ENCODE measurements at places on chromosomes 5 and 9.

GRCh38 chr5:38925154-38925925 is 79.5 kb downstream of the OSMR start:
- DNase-seq = no peak

DNA sequence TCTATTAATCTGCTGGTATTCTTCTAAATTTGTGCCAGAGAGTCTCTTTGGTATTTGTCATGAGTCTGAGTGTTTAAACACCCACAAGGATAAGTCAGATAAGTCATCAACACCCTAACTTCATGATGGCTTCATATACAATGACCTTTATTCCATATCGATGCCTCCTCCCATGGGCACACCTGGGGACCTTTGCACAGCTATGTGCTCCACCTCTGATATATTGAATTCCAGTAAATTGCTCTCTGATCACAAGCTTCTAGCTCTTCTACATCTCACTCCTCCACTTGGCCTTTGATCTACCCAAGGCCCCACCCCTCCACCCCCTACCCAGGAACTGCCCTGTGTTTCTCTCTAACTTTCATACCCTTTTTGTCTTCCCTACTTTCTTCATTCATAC is 102.7 kb upstream of the MIER3 start:
- no peak for DNase-seq

DNA sequence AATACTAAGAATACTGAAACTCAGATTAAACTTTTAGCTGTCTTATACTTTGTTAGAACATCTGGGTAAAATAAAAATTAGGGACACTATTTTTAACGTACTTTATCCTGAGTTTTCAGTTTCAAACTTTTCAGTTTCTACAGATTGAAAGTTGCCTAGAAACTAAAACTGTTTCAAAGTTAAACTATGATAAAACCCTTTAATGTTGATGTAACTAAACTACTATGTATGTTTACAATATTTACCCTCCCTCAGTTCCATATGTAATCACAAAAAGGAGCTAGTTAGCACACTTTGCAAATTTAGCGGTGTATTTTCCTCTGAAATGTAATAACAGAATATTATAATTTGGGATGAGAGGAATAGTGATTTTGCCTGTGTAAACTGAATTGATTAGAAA is 105.9 kb downstream of the MTREX start:
- DNase-seq = no peak

DNA sequence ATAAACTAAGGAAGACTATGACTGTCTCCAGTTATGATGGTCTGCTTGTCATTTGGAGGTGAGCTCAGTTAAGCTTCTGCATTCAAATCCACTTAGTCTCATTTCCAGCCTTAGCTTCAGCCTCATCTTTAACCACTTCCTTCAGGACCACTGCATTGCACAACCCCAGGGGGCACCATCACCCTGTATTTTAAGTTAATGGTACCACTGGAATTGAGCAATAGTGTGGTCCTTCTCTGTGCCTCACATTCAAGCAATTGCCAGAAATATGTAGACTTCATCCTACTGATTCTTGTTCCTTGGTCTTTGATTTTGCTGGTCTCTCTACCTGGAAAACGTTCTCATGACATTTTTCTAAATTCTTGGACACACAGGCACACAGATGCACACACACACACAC is 131.5 kb upstream of the PTPN3 start:
- no peak for DNase-seq

GRCh38 chr5:134464988-134465815 is 53.5 kb upstream of the CDKN2AIPNL start:
- DNase-seq = no peak

- DNase-seq = no peak
These were observed 42.9 kb upstream of the GRIA1 start for GRCh38 chr5:153447534-153447933.

DNA sequence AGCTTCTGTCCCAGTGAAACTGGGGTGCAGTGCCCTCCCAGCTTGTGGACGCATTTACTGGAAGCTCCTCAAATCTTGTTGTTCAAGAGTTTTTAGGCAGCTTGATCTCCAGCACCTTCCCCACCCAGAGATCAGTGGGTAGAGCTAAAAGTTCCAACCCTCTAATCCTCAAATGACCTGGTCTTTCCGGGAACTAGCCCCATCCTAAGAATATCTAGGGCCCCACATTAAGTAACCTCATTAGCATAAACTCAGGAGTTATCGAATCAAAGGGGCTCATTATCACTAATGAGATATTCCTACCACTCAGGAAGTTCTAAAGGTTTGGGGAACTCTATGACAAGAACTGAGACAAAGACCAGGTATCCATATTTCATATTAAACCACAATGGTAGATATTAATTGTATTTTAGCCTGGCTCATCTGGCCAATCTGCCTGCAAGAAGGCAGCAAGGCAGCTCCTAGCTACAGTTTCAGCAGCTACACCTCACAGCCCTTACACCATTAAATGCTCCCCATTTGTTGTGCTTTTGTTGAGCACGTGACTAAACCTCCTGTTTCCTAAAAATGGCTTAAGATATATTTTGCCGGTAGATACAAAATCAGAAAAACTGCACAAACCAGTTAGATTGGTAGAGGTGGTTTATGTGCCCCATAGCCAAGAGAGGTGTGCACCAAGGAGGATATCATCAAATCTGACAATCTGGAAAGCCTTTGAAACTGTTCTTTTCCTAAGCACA is 24.6 kb upstream of the SLC22A5 start:
- DNase-seq = no peak

- no peak for DNase-seq
These were observed 350.8 kb downstream of the DMRT2 start for GRCh38 chr9:1400983-1401382.

- DNase-seq = no peak
These were observed 1076.5 kb downstream of the MAT2B start for GRCh38 chr5:164581889-164582288.

DNA sequence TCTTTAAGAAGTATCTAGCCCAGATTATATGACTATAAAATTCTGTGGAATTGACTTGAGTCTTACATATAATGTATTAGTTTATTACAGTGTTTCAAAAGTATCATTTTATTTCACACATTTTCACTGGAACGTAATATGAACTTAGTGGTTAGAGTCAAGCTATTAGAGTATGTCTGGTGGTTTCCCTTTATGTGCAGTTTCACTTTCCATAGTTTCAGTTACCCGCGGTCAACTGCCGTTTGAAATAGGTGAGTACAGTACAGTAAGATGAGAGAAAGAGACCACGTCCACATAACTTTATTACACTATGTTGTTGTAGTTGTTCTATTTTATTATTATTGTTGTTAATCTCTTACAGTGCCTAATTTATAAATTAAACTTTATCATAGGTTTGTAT is 50.5 kb downstream of the COMMD10 start:
- DNase-seq = peak; percentile 17
